Stimulated activated CD8-positive, alpha-beta memory T cell treated with anti-CD3 and anti-CD28 coated beads, Interleukin-4, amount 100 ng/mL, for 1 hour (primary cell): ENCODE measurements at places on chromosomes 2 and 18.

DNA sequence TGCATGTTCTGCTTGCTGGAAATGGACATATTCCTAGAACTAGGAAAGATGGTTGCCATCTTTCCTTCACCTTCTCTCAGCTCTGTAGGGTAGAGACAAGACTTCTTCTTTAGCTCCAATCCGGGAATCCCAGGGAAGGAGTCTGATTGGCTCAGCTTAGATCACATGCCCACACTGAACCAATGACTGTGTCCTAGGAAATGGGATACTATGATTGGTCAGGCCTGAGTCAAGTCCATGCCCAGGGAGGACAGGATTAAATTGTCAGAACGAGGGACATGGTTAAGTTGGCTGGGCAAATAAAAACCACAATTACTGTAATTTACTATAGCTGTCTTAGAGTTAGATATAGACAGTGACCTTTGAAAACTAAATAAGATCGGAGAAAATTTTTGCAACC lies 31.4 kb downstream of the SEMA4F start:
- no peak for DNase-seq

GRCh38 chr2:192073878-192074277 lies 120.9 kb downstream of the TMEFF2 start:
- DNase-seq = no peak

DNA sequence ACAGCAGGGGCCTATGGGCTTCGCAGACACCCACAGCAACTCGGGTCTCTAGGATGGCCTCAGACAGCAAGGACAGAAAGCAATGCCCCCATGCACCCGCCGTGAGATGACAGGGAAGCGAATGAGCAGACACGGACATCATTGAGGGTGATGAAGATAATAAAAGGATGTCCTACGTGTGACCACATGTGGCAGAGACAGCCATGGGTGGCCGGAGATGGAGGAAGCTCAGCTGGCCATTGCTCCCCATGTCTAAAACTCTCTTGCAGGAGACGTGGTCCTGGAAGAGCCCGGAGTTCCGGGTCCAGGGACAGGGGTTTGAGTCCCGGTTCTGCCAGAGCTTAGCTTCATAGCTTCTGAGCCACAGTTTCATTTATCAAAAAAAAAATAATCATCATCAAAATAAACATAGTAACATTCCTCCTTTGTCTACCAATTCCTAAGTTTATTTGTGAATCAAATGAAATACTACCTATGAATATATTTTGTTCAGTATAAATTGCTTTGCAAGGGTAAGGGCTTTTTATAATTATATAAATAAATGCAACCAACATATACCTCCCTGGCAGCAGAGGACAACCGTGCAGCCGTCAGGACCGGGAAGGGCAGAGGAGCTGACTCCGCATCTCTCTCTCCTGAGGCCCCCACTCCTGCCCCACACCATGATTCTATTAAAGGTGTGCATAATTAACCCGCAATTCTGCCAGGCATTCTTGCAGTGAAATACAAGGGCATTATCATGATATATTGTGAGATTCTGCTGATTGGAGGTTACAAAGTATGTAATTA lies 401.4 kb upstream of the MYT1L start:
- DNase-seq = no peak

- no peak for DNase-seq
Observed at GRCh38 chr2:77147153-77147552, 375.0 kb downstream of the LRRTM4 start.

- no peak for DNase-seq
Observed at GRCh38 chr2:37654419-37654818, 17.0 kb downstream of the CDC42EP3 start.

DNA sequence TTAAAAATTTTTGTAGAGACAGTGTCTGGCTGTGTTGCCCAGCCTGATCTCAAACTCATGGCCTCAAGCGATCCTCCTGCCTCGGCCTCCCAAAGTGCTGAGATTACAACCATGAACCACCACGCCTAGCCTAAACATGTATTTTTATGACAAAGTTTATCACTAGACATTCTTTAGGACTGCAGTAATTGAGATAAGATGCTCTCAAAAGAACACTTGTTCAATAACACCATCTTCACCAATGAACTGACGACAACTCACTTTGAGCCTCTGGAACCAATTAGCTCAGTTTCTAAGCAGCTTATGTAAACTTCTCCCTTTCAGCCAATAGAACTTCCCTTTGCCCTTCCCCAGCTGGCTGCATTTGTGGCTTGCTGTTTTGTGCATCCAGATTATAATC lies 15.3 kb upstream of the PPP4R1 start:
- DNase-seq = no peak

- DNase-seq = no peak
Observed at GRCh38 chr18:46474487-46475389, 182.3 kb downstream of the LOXHD1 start.

DNA sequence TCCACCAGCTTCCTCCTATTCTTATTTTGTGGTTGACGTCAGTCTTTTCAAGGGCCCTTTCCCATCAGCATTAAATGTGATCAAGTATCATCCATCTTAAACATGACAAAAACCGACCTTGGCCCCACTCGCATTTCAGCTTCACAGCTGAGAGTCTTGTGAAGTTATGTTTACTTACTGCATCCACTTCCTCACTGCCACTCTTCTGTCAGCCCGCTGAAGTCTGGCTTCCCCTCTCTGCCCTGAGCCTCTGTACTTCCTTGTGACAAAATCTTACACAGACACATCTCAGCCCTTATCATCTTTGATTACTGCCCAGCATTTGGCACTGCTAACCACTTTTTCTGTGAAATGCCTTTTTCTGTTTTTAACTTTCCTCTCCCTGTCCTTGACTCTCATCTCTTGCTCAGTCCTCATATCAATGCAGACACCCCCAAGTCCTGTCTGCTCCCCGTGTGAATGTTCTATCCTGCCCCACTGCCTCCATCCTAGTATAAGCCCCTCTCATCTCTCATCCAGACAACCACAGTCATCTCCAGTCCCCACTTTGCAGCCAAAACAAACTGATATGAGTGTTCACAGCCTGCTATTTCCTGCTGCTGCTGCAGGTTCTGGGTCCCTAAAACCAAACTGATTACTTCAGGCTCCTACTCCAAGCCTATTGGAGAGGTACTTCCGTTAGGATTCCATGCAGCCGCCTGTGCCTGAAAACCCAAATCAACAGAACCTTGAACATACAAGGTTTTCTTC lies 31.4 kb downstream of the FOSL2 start:
- DNase-seq = no peak

DNA sequence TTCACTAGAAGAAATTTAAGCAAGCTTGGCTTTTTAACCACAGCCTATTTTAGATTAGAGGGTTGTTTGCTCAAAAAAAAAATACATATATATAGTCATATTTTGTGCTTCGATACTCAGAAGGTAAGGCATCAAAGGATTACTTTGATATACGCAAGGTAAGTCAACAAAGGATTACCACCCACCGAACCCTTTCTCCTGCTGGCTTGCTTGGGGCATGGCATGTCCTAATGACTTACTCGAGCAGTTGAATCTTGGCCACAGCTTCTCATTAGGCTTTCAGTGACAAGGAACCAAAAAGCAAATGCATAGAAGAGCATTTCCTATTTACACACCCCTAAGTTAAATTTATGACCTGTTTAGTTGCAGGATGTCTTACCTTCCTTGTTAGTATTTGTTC lies 295.7 kb downstream of the AGAP1 start:
- DNase-seq = no peak

DNA sequence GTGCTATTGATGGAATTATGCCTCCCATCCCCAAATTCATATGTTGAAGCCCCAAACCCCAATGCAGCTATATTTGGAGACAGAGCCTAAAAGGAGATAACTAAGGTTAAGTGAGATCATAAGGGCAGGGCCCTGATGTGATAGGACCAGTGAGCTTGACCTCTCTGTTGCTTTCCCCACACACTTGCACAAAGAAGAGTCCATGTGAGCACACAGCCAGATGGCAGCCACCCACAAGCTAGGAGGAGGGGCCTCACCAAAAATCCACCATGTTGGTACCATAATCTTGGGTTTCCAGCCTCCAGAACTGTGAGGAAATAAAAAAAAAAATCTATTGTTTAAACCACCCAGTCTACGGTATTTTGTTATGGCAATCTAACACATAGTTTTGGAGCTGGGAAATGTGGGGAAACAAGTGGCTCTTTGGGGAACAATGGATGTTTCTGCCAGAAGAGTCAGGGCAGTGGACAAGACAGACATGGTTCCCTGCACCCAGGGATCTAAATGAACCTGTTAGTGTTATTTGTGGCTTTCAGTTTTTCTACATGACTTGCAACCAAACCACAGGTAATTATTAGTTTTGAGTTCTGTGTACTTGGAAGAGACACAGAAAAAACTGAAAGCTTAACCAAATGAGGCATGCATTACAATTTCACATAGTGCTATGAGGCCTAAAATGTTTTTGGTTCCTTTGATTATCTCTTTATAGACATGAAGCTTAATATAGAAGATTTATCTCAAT lies 259.1 kb downstream of the LTBP1 start:
- no peak for DNase-seq

DNA sequence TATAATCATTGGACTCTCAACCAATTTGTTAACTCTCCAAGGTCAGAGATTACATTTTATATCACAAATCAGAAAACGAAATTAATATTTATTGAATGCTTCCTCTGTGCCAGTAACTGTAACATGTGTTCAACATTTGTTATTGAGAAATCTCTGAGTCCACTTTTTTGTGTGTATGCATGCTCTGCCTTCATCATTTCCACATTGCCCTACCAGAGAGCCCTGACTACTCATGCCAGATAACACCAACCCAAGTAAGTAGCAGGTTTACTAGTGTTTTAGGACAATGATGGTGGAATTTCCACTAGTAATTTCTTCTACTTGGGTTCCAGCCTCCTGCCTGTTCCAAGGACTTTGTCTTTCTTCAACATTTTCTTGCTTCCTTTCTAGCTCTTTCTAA lies 14.2 kb upstream of the FAP start:
- no peak for DNase-seq

- no peak for DNase-seq
Observed at GRCh38 chr2:220393711-220394110, 766.3 kb downstream of the SLC4A3 start.

GRCh38 chr2:79906139-79906890 lies 393.5 kb downstream of the CTNNA2 start:
- no peak for DNase-seq

DNA sequence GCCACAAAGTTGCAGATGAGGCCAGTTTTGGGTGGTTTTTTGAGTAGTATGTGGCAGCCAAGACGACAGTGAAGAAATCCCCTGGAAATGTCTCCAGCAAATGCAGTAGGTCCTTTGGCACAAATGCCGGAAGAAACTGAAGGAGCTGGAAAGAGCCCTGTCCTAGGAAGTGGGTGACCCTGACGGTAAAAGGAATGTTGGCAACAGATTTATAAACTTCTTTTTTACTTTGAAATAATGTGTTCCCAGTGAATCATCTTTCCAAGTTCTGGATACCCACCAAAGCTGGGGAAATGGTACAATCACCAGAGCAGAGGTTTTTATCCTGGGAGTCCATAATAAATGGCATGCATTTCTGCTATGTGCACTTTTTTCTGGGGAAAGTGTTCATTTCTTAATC lies 112.9 kb downstream of the CSRNP3 start:
- no peak for DNase-seq

DNA sequence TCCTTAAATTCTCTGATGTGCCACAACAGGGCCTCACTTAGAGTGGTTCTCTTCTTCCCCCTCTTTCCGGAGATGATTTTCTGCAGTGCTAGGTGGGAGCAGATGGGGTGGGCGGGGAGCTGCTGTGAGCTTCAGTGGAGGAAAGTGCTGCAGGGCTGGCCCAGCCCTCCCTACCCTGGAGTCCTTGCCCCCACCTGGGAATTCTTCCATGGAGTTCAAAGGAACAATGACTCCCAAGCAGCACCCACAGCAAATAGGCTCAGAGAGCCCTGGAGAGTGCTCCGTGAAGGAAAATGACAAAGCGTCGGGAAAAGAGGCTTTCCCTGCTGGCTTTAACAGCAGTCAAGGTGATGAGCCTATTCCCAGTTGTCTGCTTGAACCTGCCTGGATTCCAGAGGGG lies 28.8 kb downstream of the LOXHD1 start:
- DNase-seq = no peak

DNA sequence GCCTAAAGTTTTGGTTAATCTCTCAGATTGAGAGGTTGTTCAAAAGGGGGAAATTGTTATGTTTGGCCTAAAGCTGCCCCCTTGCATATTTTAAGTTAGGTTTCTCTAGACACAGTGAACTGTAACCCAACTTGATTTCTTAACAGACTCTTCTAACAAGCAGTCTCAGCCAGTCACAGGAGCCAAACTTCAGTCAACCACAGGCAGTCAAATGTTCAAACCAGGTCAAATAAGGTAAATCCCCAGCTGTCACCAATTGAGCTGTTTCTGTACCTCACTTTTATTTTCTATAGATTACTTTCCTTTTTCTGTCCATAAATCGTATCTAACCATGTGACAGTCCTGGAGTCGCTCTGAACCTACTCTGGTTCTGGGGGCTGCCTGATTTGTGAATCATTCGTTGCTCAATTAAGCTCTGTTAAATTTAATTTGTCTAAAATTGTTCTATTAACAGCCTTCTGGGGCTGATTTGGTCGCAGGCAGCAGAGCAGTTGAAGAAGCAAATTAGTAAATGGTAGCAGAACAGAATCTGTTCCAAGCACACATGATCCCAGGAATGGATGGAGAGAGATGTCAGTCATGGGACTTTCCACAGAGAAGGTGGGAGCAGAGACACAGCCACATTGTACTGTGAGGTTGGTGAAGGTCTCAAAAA lies 16.4 kb upstream of the NFU1 start:
- no peak for DNase-seq

DNA sequence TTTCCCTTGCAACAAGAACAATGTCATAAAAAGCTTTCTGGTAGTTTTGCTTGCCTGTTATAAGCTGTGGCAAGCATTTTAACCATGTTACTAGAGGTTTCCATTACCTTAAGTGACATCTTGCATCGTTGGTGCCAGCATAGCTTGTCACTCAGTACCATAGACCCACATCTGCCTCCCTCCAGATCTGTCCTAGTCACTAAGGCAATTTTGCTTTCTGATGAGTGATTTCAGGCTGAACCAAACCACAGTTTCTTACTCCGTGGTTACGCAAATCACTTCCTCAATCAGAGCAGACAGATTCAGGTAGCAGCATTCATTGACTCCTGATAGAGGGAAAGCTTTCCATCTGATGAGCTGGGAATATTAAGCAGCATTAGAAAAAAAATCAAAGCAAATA lies 1057.5 kb upstream of the FAM98A start:
- DNase-seq = no peak

DNA sequence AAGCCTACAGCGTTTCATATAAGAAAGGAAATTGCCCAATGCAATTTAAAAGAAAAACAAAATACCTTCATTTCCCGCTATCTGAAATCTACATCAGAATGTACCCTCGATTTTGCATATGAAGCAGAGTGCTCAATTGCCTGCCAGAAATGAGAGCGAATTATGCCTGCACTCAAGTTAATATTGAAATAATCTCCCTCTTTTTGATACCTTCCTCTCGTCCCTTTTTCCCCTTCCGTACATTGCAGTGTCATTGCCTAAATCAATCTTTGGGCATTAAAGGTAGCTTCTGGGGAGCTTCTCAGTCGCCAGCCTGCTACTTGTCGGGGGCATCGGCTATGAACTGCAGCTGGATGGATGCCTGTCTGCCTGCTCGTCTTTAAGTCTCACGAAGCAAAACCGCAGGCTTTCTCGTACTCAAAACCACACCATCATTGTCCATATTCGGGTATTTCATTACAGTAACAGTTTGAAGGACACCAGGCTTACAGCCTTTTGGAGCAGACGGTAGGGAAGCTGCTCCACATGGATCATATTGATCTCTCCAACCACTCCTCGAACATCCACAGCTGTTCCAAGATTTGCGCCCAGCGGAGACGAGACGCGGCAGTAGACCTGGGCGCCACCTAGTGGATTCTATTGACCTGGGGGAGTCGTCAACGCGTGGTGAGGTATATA lies 64.0 kb upstream of the HNRNPA3 start:
- DNase-seq = peak; percentile 46
